Activated CD8-positive, alpha-beta memory T cell treated with anti-CD3 and anti-CD28 coated beads for 1 hour (primary cell): ENCODE measurements at places on chromosomes 4 and X.

DNA sequence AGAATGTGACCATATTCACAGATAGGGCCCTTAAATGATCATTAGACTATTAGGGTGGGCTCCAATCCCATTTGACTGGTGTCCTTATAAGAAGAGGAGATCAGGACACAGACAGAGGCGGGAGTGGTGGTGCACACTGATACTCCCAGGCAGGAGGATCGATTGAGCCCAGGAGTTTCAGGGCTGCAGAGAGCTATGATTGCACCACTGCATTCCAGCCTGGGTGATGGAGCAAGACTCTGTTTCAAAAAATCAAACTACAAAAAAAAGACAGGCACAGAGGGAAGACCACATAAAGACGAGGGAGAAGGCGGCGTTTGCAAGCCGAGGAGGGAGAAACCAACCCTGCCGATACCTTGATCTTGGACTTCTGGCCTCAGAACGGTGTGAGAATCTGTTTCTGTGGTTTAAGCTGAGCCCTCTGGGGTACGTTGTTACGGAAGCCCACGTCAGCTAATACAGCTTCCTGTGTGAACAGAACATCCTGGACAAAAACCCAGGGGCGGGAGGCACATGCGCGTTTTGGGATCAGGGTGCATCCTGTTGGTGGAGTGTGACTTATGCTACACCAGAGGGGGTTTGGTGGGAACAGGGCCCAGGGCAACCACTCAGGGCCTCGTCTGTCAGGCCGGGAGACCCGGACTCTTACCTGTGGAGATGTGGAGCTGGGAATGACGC lies 211.8 kb upstream of the PSAPL1 start:
- DNase-seq = no peak

DNA sequence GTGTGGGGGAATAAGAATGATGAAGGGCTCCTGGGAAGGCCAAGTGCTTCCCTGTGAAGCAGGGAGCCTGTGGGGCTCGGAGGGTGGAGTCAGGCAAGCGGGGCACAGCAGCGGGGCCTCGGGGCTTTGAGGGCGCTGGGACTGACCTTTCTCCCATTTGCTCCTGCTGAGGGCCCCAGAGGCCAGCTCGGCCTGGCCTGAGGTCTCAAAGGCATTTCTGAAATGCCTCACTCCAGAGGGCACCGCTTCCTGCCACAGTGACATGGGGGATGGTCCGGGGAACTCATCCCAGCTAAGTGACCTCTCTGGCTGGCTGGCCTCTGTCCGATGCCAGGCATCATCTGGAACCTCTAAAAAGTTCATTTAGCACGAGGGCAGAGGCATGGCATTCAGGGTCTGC lies 98.8 kb upstream of the STX18 start:
- no peak for DNase-seq

GRCh38 chrX:84188320-84188834 lies 378 bp upstream of the RPS6KA6 start:
- no peak for DNase-seq

DNA sequence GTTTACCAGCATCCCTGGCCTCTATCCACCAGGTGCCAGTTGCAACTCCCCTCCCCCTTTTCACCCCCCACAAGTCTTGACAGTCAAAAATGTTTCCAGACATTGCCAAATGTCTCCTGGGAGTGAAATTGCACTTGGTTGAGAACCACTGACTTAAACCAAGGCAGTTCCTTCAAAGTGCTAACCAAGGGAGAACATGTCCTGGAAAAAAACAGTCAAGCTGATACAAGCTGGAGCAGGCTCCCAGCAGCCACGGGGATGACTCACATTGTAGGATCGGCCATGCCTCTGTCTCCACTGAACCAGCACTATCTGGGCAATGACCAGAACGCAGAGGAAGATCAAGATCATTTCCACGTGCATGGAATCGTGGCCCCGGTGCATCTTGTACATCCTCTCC lies 11.4 kb downstream of the RNF175 start:
- DNase-seq = no peak

- no peak for DNase-seq
Measured at GRCh38 chr4:184815046-184815877, 10.5 kb downstream of the ACSL1 start.

DNA sequence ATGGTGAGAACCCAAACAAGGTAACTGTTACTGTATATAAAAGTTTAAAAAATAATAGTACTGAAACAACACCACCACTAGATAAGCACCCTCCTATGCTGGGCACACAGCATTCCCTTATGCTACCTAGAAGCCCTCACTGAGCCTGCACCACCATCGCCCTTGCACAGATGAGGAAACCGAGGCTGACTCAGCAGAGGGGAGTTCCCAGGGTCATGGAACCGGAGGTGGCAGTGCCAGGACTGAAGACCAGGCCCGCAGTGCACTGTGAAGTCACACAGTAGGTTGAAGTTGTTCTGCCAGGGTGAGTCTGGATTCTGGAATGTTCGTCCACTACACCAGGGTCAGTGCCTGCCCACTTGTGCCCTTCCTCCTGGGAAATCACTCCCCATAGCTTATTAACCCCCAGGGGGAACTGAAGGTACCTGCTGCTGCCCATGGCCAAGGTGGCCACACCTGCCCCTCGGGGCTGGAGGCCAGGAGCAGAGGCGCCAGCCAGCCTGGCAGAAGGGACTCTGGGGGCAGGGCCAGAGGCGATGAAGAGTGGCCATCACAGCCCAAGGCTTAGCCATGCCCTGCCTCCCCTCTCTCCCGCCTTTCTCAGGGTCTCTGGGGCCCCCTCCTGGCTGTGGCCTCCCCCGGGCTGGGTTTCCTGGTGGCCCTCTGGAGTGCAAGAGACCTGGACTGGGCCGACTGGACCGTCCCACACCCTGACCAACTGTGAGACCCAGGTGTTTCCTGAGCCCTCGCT lies 15.1 kb upstream of the ABLIM2 start:
- DNase-seq = no peak

DNA sequence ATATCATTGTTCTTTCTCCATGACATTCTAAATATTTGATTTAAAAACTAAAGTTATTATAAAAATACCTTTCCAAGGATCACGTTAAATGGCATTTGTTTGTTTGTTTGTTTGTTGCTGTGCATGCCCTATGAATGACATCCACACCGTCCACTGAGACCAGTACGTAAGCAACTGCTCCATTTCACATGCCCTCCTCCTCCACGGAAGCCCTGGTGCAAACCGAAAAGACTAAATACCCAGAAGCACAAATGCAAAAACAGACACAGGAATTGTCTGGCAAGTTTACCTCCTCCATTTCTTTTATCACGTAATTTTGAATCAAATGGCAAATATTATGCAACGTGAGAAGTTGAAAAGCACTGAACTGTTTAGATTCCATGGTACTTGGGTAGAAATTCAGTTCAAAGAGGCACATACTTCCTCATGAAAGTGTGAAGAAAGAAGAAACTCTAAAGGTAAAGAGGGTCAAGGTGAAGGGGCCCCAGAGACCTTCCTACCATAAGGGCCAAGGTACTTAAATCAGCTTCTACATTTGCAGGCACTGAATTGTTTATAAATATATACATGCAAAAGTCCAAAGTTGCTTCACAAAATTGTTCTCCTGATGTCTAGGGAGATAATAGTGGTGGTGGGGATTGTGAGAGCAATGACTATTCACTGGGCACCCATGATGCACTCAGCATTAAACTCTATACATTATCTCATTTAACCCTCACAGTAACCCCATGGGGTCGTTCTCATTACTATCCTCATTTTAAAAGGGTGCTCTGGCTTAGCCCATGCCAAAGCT lies 23.4 kb downstream of the IRF2 start:
- DNase-seq = no peak

DNA sequence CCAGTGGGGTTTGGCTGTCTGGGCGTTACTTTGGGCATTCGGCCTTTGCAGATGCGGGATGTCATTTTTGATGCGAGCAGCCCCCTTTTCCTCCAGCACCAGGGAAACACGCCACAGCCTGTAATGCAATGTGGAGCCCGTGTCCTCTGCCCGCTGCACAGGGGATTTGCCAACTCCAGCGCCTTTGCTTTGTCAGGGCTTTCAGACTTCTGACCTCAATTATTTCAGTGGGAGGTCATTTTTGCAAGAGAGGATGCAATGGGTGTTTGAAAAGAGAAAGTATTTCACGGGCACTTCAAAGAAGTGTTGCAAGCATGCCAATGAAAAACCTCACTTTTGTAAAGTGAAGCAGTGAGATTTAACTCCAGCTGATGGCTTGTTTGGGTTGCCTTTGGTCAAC lies 11.5 kb downstream of the CLCN4 start:
- no peak for DNase-seq

DNA sequence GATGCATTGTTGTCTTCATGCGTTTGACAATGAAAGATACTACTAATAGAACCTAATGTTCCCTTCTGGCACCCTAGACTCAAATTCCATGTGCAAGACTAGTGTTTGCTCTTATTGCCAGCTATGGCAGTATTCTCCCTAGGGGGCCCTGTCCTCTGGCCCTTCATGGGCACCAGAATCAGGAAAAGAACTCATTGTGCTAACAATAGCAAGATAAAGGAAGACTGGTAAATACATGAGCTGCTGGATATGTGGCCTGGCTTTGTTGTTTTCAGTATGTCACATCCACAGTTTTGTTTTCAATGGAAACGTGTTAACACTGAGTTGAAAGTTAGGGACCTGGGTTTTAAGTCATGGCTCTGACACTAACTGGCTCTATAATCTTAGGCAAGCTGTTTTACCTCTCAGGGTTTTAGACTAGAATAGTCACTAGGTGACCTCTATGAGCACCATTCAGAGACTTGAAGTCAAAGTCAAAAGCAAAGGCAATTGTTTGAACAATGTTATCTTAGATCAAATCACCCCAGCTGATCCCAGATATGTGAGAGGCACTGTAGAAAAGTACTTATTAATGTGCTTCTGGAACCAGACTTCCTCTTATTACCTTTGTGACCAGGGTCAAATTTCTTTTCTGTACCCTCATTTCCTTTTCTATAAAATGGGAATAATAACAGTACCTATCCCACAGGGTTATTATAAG lies 253.7 kb upstream of the DIAPH2 start:
- DNase-seq = no peak

GRCh38 chr4:183632689-183633088 lies 26.3 kb downstream of the RWDD4 start:
- DNase-seq = no peak

- no peak for DNase-seq
Measured at GRCh38 chr4:64001229-64001898, 407.9 kb downstream of the TECRL start.

- DNase-seq = no peak
Measured at GRCh38 chr4:158006990-158007389, 165.8 kb downstream of the GASK1B start.

GRCh38 chrX:15855568-15856221 lies 1.1 kb upstream of the AP1S2 start:
- no peak for DNase-seq

DNA sequence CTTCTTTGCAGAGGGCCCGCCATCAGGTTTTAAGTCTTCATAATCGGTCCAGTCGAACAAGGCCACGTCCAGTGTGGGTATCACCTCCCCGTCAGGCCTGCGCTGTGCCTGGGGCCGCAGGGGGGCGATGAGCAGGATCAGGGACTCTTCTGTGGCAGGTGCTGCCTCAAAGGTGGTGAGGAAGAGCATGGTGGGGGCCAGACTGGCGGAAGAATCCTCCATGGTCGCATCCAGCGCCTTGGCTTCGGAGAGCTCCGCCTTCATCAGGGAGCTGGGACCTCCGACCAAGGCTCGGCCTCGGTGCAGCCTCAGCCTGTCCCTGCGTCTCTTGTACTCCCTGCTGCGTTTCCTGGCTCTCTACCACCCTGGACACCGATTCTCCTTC lies 17.5 kb downstream of the FAM9A start:
- no peak for DNase-seq

GRCh38 chrX:6985537-6985936 lies 162.0 kb upstream of the STS start:
- DNase-seq = no peak

DNA sequence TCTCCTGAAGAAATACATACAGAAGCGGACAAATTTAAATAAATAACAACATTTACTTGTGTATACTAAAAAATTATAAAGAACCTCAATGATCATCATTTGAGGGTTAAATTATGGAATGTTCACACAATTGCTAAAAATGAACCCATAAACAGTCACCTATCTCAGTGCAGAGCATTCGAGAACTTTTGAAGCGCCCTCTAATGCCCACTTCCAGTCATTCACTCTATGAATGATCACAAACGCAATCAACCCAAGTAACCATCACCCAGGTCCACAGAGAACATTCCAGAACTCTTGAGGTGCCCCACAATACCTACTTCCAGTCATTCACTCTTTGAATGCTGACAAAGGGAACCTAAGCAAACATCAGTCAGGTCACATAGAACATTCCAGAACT lies 103.5 kb upstream of the PLAC1 start:
- DNase-seq = no peak

DNA sequence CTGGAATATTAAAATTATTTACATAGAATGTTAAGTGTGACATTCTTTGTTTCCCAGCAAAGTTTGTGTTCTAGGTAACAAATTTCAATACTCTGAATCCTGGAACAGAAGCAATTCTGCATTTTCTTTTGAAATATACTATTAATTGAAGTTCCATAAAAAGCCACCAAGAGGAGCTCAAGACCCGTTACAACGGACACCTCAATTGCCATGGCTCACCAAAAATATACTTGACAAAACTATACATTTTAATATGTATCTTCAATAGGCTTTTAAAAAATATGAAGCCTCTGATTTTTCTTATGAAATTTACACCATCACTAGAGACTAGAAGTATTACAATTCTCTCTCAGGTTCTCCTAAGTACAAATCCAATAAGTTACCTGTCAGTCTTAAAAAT lies 111.4 kb downstream of the NYX start:
- DNase-seq = no peak

DNA sequence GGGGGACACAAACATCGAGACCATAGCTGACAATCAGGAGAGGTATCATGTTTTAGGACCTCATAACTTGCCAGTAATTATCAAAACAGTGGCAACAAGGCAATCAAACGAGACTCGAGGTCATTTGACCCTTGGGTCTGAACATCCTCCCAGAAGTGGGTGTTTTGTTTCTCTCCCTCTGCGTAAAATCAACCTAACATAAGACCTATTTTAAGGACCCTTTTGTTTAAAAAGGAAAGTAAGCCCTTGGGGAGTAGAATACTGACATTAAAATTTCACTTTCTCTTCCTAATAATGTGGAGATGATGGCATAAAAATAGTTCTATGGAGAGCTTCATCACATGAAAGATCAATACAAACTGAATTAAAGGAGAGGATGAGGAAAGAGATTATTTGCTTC lies 106.2 kb upstream of the PUDP start:
- DNase-seq = no peak

GRCh38 chr4:76896614-76897535 lies 1.1 kb downstream of the SOWAHB start:
- no peak for DNase-seq
